ENCODE measurements at places on chromosomes 1 and 21.
A peak's percentile ranks its signal among the peaks of the same experiment; 100 is the strongest.

DNA sequence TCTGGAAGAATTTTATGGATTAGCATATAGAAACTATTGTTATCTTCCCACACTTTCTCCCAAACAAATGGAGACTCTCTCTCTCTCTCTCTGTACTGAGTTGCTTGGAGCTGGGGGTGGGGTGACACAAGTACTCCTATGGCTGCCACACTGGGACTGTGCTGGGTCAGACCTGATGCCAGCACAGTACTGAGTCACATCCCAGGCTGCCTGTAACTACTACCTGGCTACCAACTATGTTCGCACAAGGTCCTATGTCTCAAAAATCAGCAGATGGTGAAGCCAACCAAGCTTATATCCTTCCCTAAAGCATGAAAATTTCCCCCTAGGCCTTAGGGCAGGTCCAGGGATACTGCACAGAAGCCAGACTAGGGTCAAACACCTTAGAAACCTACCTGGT, 66.6 kb downstream of the FAF1 start:
- no peak for DNase-seq

- DNase-seq: no peak
Measured at GRCh38 chr1:223724376-223724775, 12.0 kb downstream of the CAPN2 start.

GRCh38 chr1:50929376-50929958, 30.6 kb downstream of the FAF1 start:
- DNase-seq: no peak

- DNase-seq: no peak
Measured at GRCh38 chr1:151720554-151720953, 768 bp upstream of the RIIAD1 start.

DNA sequence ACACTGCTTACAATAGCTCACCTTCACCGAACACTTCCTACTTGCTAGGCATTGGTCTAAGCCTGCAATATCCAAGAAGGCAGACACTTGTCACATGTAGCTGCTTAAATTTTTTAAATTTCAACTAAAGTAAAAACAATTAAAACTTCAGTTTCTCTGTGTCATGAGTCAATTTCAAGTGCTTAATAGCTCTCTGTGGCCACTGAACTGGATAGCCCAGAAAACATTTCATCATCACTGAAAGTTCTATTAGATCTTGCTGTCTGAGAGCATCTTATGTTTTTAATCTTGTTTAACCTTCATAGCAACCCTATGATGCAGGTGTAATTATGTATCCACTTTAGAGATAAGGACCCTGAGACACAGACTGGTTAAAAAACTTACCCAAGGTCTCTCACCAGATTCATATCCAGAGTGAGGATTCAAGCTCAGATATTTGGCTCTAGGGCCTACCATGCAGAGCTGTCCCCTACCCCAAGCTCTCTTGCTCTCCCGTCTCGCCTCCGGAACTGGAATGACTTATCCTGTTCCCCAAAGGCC, 2.6 kb upstream of the FCRL6 start:
- no peak for DNase-seq

DNA sequence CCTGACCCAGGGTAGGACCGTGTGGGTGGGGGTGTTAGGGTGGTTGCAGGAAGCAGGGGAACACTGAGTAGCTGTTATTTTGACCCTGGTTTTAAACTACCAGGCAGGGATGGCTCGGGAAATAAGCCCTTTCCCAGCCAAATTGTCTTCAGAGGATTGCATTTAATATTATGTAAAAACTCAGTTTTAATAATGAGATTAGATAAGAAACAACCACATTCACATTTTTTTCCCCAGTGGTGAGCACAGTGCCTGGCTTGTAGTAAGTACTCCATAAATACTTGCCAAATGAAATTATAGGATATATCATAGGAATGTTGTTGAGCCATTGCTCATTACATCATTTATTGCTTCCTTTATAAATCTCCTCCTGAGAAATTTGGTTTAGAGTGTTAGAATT, 3.1 kb upstream of the ACP6 start:
- DNase-seq: no peak

- peak; percentile 64 for DNase-seq
Measured at GRCh38 chr21:43865540-43866259, 677 bp downstream of the AGPAT3 start.

GRCh38 chr21:34835526-34835925, 166.7 kb downstream of the CLIC6 start:
- peak; percentile 73 for DNase-seq

- DNase-seq: no peak
Measured at GRCh38 chr1:58031416-58031815, 515.1 kb downstream of the OMA1 start.

GRCh38 chr21:31260790-31261189, 83.3 kb downstream of the TIAM1 start:
- DNase-seq: no peak

DNA sequence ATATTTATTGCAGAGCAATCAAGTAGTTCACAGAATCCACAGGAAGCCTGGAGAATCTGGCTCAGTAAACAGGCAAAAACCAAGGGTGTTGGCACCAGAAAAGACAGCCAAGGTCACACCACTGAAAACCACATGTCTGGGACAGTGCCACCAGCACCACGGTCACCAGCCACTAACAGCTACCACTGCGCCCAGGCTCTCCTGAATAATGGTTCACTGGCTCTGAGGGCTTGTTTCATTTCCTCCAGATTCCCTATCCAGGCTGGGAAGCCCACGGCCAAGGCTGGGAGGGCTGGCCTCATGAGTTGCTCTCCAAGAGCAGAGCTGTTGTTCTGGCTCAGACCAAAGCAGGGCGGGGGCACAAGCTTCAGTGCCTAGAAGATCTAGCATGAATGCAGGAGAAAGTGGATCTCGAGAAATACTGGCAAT, 54.5 kb upstream of the PTGFRN start:
- peak; percentile 46 for DNase-seq

- no peak for DNase-seq
Measured at GRCh38 chr1:166969074-166969677, 6.2 kb downstream of the ILDR2 start.

GRCh38 chr1:70779571-70779970, 268.0 kb downstream of the PTGER3 start:
- no peak for DNase-seq

DNA sequence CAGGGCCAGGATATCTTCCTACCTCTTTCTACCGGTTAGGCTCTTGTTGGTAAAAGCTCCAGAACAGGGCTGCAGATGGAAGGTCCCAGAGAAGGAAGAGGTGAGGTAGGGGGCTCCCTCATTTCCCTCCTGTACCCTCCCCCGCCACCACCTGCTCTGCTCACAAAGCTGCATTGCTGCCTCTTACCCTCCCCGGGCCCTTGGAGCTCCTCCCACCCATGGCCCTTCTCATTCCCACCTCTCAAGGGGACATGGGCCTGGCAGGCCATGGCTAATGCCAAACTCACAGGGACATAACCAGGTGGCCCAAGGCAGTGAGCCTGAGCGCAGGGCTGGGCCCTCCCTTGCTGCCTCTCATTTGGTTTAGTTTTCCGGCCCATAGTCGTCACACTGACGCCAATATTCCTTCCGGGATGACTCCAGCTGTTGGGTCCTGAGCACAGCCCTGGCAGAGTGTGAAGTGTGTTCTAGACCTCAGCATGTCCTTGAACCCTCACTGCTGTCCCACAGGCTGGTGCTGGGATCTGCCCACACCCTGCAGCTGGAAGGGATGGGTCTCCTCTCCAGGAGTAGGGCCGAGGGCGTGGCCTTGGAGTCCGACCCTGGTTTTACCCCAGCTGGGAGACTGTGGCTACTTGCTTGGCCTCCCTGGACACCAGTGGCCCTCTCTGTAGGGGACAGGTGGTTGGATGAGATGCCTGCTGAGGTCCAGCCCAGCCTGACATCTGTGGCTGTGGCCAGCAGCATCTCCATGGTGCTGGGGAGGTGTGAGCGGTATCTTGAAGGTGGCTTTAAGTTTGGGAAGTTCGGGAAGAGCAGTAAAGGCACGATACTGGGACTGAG, 104.6 kb downstream of the ARHGEF10L start:
- no peak for DNase-seq

GRCh38 chr1:55684131-55684650, 469.0 kb upstream of the USP24 start:
- no peak for DNase-seq

- no peak for DNase-seq
Measured at GRCh38 chr1:62325681-62326080, 6.4 kb upstream of the KANK4 start.

- DNase-seq: peak; percentile 84
Measured at GRCh38 chr1:20493839-20494608, 8.0 kb upstream of the CAMK2N1 start.

GRCh38 chr1:15008783-15009729, 144.5 kb upstream of the TMEM51 start:
- DNase-seq: no peak

- no peak for DNase-seq
Measured at GRCh38 chr1:156384007-156384406, 15.0 kb downstream of the RHBG start.

DNA sequence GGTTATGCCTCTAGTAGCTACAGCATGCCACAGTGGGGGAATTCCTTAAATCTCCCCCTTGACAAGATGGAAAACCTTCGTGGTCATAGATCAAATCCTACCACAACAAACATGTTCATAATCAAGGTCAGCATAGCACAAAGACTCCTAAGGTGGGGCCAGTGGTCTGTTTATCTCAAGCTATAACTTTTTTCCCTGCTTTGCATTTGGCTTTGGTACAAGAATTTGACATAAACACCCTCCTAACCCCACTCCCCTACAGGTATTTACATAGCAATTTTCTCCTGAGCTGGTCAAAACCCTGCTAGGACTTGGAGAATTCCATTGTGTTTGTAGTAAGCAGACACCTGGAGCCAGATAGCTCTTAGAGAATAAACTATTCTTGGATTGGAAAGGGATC, 58.5 kb downstream of the HIVEP3 start:
- DNase-seq: no peak

DNA sequence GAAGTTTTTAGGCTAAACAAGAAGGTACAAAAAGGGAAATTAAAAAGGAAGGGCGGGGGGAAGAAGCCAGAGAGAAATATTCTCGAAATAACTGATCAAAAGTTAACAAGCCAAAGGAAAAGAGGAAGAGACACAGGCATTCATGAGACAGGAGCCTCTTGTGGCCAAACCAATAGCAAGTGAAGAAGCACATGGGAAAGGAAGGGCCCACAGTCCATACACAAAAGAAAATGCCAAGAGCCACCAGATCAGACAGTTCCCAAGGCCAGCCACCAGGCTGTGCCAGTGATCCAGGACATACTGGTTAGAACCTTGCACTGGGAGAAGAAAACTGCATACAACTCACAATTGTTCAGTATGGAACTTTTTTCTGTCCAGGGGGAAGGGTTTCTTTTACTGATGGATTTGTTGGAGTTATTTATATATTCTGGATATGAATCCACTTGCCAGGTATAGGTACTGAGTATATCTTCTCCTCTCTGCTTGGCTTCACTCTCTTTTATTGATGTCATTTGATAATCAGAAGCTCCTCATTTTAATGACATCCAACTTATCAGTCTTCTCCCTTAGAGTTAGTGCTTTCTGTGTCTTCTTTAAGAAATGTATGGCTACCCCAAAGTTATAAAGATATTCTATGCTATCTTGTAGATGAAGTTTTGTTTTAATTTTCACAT, 76.8 kb downstream of the CD46 start:
- peak; percentile 75 for DNase-seq

GRCh38 chr21:37415939-37416338, 49.4 kb downstream of the DYRK1A start:
- no peak for DNase-seq

DNA sequence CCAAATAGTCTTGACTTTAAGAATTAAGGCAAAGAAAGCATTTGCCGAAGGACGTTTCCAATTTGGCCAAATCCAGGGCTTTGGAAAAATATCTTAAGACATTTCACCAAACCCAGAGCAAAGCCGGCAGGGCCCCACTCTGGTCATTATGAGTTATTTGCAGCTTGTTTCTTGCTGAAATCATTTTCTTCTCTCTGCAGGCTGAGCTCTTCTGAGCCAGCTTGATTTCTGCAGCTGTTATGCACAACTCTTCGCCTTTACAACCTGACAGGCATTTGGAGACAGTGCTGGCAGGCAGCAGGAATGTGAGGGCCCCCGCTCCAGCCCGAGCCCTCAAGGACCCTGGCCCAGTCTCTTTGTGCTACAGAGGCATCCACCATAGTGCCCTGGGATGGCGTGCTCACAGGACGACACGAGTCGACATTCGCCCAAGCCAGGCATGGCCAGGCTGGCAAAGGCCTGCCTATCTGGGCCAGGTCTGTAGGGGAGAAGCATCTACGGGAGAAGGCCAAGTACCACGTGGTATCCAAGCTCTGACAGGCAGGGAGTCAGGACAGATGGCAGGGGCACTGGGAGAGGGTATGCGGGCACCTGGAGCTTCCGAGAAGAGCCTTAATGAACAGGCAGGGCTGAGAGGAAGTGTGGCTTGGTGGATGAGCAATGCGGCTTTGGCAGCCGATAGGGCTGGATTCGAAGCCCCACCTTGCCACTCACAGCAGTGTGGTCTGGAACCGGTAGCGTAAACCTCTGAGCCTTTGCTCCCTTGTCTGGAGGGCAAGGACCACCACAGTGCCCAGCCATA, 32.3 kb downstream of the SYF2 start:
- DNase-seq: no peak

GRCh38 chr1:5907966-5908365, 84.3 kb downstream of the NPHP4 start:
- DNase-seq: peak; percentile 18

DNA sequence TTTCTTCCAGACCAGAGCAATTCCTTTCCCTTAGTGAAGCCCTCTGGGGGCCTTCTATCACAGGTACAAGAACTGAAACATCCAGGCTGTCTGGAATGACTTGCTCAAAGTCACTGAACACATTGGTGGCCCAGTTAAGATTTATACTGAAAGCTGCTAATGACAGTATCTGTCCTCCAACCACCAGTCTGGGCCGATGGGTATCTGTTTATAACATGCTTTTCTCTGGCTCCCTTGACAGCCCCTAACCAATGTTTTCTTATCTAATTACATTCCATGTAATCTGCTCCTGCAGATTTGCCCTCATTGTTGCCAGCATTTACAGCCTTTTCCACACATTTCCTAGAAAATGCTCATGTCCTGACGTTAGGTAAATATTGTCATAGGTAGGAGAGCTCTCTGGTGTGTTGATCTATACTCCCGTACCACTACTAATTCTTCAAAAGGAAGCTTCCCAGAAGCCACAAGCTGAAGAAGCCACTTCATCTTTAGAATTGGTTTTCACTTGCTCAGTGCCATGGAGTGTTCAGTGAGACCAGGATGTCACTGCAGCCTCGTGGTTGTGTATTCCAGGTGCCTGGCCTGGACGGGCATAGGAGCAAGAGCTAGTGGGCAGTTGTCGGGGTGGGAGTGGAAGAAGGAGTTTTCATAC, 163.9 kb downstream of the TSEN15 start:
- no peak for DNase-seq

DNA sequence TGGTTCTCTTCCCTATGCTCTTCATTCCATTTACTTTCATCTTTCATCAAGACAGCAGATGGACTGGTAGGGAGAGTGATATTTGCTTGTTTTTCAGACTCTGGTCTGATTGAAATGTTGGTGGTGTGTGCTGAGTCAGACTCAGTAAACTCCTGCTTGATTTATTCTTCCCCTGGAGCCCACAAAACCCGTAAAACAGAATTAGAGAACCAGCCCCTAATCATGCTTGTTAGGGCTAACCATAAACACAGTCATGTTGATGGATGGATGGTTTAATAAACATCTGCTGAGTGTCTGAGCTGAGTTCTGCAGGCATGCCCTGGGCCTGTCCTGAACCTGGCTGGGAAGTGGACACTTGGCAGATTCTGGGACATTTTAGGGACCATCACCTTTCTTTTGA, 24.8 kb downstream of the NOS1AP start:
- no peak for DNase-seq

GRCh38 chr1:12456979-12457378, 161.0 kb downstream of the DHRS3 start:
- DNase-seq: no peak

- DNase-seq: peak; percentile 52
Measured at GRCh38 chr1:64425521-64425920, 44.4 kb upstream of the CACHD1 start.

All from adrenal gland (tissue), 19 donors.